ENCODE measurements at places on chromosomes 5 and 9.

DNA sequence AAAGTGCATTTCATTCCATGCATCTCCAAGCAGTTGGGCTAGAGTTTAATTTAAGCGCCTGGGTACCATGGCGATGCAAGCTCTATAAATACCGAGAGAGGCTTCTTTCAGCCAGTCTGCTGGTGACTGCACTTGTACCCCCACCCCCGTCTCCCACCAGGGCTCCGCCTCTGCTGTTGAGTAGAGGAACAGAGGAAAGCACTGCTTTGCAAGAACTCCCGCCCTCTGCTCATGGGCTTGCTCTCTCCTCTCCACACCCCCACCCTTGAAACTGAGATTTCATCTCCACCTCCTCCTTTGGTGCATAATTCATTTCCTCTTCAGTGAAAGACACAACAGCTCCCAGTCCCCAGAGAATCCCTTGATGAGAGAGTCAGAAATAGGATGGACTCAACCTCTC is 5.1 kb upstream of the WWC1 start:
- DNase-seq = no peak

- no peak for DNase-seq
Observed at GRCh38 chr5:178537467-178538371, 52.5 kb downstream of the COL23A1 start.

DNA sequence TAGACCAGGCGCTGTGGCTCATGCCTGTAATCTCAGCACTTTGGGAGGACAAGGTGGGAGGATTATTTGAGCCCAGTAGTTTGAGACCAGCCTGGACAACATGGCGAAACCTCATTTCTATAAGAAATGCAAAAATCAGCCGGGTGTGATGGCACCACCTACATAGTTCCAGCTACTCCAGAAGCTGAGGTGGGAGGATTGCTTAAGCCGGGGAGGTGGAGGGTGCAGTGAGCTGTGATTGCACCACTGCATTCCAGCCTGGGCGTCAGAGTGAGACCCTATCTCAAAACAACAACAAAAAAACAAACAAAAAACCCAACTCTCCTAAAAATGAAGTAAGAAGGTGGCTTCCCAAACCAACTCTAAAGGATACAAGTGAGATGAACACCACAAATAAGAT is 23.0 kb downstream of the IARS1 start:
- no peak for DNase-seq

GRCh38 chr5:181160152-181160754 is 12.9 kb downstream of the OR2V2 start:
- DNase-seq = peak; percentile 51

DNA sequence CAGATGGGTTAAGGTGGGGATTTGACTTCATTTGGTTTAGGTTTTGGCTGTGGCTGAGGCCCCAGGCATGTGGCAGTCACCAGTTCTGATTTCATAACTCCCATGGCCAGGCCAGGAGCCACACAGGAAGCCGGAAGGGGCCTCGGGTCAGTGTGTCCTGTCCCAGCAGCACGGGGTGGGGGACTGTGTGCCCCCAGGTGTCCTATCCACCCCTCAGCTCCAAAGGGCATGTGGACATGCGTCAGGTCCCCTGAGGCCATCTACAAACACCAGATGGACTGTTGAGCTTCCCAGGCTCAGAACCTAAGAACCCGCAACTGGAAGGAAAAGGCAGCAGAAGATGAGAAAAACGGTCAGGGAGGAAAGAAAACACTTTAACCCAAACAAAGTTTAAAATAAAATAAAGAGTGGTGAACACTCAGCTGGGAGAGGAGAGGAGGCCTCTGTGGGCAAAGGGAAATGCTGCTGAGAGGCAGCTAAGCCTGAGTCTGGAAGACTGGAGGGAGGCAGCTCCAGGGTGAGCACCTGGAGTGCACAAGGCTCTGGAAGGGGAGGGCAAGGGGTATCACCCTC is 260.8 kb downstream of the AUH start:
- DNase-seq = no peak

- DNase-seq = no peak
Observed at GRCh38 chr9:85895685-85896084, 45.3 kb upstream of the NAA35 start.

- DNase-seq = no peak
Observed at GRCh38 chr5:86757824-86758223, 140.1 kb downstream of the COX7C start.

GRCh38 chr5:109594217-109594616 is 95.5 kb upstream of the MAN2A1 start:
- no peak for DNase-seq

GRCh38 chr5:98768160-98768959 is 5.1 kb upstream of the RGMB start:
- no peak for DNase-seq

DNA sequence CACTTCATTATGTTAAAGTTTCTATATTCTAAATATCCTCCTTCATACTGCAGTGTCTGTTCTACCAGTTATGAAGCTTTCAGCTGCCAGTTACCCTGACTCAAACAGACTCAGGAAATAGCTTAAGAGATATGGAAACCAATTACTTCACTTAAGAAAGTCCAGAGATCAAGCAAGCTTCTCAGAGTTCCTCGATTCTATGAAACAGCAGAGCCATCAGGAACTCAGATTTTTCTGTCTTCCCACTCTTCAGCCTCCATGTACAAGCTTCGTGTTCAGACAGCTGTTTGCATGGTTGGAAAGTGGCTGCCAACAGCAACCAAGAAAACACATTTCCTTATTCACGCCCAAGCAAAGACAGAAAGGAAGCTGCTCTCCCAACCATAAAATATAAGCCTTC is 216.1 kb downstream of the ACTL7B start:
- DNase-seq = no peak

DNA sequence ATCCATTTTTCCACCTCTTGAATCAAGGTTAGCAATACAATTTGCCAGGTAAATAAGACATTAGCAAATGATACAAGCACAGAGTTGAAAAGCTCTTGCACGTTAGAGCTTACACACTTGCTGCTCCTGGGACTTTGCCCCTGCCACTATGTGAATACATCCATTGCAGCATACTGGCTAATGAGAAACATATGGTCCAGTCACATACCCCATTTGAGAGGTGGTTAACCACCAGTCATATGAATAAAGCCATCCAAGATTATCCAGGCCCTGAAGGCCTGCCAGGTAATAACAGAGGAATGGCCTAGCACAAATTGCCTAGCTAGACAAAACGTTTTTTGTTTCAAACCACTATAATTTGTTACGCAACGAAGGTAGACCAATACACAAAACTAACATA is 45.8 kb upstream of the FTMT start:
- no peak for DNase-seq

DNA sequence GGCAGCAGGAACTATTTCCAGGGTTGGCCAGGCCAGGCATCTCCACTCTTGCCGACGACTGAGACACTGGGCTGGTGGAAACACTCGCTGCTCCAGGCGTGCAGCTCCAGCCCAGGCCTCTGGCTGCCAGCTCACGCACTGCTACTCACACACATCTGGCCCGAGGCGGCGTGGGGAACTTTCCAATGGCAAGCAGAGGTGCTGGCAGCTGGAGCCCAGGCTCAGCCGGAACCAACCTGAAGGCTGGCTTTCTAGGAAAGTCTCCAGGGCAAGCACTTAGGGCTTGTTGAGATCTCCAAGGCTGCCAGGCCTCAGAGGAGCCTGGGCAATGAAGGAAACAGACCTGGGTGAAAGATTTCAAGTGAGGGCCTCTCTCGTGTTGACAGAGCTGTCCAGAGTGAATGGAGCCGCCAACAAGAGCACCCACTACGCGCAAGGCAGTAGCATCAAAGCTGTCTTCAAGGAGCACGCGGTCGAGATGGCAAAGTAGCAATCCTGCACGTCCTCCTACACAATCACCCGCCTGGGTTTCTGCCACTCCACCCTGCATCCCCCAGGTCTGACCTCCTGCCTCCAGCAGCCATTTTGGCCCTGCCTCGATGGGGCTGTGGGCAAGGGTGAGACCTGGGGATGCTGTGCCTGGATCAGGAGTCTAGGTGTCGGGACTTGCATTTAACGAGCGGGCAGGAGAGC is 14.4 kb downstream of the SH3PXD2B start:
- no peak for DNase-seq

- no peak for DNase-seq
Observed at GRCh38 chr5:84450617-84451414, 66.1 kb upstream of the EDIL3 start.

DNA sequence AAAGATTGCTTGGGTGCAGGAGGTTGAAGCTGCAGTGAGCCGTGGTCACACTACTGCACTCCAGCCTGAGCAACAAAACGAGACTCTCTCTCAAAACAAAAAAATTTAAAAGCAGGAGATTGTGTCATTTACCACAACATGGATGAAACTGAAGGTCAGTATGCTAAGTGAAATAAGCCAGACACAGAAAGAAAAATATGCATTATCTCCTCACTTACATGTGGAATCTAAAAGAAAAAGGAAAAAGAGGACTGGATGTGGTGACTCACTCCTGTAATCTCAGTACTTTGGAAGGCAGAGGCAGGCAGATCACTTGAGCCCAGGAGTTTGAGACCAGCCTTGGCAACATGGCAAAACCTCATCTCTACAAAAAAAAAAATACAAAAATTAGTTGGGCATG is 146.8 kb upstream of the DAPK1 start:
- DNase-seq = no peak

- DNase-seq = no peak
Observed at GRCh38 chr5:14790220-14790619, 81.4 kb downstream of the ANKH start.

- DNase-seq = no peak
Observed at GRCh38 chr9:83775932-83776331, 41.6 kb downstream of the GKAP1 start.

DNA sequence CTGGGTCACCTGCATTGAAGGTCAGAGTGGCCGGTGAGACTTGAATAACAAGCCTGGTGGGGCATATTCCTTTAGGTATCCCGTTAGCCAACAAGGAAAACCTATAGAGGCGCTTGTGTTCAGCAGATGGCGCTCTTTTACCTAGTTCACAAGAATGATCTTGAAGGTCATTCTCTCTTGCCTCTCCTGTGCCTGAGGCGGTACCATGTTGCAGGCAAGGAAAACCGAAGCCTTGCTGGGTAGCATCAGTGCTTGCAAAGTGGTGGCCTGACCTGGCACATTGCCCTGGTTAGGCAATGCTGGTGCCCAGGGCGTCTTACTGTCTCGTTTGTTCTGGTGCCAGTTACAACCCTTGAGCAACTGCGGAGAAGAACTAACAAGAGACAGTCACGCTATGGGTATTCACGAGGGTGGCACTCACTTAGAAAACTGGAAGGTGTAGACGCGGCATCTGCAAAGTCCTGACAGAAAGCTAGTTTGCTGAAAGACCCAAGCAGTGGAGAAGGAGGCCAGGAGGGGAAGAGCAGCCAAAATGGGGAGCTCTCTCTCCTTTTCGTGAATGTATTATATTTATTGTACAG is 56.7 kb downstream of the AOPEP start:
- DNase-seq = no peak

- DNase-seq = no peak
Observed at GRCh38 chr9:135896626-135897025, 10.7 kb downstream of the CAMSAP1 start.

GRCh38 chr9:22446950-22447617 is 460 bp downstream of the DMRTA1 start:
- DNase-seq = no peak

- no peak for DNase-seq
Observed at GRCh38 chr5:54304040-54304439, 6.3 kb downstream of the ARL15 start.

DNA sequence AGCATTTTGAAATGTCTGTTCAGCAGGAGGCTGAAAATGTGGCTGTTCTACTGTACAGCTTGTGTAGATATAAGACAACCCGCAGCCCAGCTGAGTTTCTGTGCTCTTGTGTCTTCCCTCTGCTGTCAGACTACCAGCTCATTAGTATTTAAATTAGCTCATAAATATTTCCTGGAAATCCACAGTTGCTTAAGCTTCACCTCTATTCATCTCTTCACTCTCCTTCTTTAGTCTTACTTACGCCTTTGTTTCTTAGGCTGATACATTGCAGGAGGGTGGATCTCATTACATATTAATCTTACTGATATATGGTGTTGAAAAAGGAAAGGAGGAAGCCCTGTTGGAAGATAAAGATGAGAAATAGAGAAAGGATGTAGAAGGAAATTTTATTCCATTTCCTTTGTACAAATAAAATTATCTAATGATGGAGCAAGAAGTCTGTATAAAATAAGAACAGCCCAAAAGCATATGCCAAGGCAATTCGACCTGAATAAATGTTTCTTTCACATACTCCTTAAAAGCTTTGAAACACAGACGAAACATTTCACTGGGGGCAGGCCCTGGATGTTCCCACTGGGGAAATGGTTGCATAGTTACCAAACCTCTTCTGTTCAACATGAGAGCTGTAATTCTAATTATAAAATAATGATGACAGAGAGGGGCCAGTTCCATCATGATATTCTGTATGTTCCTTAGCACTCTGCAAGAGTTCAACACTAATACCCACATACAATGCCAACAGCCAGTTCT is 111.8 kb upstream of the APC start:
- DNase-seq = no peak

- DNase-seq = no peak
Observed at GRCh38 chr9:96126321-96126881, 175.6 kb downstream of the HSD17B3 start.

- DNase-seq = no peak
Observed at GRCh38 chr5:39451276-39451941, 26.6 kb upstream of the DAB2 start.

- DNase-seq = no peak
Observed at GRCh38 chr9:132935026-132935425, 9.4 kb downstream of the TSC1 start.

DNA sequence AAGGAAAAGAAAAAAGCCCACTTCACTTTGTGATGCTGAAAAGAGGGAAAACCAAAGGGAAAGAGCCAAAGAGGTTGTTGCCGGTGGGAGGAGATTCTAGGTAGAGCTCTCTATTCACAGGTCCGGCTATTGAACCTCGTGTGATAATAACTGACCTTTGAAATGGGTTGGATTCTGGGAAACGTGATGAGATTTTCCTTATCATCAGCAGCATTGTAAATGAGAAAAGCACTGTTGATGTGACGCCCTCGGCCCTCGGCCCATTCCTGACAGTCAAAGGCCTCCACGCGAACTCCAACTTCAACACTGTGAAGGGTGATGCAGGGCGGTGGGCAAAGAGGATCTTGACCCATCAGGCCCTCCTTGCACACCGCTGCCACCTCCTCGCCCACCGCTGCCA is 43.3 kb downstream of the ZCCHC9 start:
- no peak for DNase-seq

- no peak for DNase-seq
Observed at GRCh38 chr5:34603378-34603777, 52.8 kb upstream of the RAI14 start.

GRCh38 chr5:54518146-54518817 is 723 bp downstream of the SNX18 start:
- peak; percentile 15 for DNase-seq

DNA sequence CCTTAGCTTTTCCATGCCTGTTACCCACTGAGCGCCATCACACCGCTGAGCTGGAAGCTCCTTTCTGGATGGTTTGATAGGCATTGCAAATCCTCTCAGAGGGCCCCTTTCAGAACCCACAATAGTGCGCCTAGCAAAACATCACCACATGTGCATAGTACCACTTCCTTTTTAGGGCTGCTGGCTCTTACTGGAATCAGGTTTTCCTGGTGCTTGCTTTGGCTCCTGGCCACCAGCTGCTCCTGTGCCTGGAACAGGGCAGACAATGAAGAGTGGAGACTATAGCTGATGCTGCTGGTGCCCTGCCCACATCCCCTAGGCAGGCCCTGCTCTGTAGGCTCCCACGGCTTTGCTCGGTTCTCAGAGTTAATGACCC is 163.6 kb upstream of the SEMA6A start:
- no peak for DNase-seq
